ENCODE measurements at places on chromosomes 3 and 15.

DNA sequence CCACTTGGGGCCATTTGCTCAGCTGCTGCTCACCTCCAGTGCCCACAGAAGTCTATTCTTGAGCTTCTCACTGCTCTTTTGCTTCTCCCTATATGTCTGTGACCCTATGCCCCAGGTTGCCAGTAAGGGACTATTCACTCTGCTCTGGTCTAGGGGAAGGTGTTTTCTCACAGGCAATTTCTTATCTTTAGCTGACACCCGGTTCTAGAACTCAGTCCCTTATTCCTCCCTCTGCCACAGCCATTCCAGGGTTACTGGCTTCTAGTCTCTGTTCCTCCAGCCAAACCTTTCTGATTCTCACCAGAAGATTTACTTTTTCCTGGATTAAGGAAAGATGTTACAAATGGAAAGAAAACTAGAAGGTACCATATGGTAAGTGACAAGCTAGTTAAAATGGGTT is 574.0 kb downstream of the NTRK3 start:
- no peak for DNase-seq

DNA sequence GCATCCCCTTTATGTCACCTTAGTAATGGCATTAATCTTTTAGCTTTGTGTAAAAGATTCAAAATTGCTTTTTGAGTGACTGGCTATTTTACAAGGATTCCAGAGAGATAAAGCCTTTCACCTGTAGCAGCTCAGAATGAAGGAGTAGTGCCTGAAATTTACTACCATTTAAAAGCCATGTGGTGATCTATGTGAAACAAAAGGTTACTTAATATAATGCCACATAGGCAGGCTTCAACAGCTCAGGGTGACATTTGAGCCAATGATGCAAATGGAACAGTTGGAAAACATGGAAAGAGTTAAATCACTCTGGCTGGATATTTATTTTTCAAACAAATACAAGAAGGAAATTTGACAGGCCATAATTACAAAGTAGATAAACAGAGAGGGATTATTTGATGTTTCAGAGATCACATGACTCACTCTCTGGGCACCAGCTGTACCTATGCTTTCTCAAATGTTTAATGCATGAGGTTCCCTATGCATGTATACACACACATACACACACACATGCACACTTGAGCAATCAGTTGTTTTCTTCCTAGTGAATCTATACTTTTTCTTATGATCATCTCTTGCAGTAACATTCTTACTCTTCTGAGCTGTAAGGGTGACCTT is 171.5 kb downstream of the ZMAT3 start:
- no peak for DNase-seq

DNA sequence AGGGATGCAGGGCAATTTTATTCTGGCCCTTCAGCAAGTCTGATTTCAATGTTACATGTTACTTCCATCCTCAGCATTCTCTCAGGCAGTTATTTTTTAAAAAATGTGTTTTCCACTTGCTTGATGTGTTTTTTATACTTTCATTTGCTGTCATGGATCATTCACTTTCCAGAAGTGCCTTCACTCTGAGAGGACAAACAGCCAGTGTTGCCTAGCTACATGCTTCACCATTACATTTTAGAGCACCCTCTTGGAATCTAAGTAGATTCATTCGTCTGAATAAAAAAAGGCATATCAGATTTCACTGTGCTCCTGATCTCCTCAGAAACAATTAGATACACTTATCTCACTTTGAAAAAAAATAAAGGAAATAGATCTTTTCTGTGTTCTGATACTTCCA is 93.6 kb upstream of the POU1F1 start:
- no peak for DNase-seq

DNA sequence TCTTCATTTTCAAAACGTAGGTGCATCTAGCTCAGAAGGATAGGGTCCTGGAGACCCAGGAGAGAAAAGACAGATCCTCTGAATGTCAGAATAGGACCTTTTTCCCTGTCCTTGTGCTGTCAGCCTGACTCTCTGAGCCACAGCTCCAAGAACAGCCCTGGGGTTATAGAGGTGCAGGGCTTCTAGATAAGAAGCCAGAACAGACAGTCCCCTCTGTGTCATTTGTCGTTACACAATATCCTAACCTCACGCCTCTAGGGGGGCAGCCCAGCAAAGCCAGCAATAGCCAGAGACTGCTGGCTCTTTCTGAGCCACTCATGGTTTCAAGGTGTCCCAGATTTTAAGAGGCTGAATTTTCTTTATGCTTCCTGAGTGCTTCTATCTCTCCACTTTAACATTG is 153.2 kb upstream of the THBS1 start:
- no peak for DNase-seq

- DNase-seq = no peak
Measured at GRCh38 chr15:96336596-96337364, 6.3 kb downstream of the NR2F2 start.

DNA sequence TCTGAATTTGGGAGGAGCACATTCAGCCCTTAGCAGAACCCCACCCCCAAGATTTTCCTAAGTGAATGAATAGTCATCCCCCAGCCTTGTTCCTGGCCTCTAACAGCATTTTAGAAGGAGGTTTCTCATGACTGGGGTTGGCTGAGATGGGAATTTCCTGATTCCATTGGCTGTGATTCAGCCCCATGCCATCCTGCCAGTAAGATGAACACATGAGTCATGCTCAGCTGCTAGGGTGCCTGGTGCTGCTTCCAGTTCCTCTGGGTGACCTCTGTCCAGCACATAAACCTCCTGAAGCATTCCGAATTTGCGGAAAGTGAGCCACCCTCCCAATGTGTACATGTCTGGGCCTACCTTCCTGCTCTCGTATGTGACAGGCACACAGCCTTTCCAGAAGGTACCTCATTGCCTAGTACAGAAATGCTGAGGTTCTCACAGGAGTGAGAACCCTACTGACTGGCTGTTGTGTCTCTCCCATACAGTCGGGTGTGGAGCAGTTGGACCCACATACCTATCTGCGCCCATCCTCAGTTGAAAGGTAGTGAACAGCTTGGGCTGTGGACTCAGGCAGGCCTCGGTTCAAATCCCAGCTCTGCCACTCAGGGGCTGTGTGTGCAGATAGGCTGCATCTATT is 91.7 kb downstream of the APBA2 start:
- DNase-seq = no peak

DNA sequence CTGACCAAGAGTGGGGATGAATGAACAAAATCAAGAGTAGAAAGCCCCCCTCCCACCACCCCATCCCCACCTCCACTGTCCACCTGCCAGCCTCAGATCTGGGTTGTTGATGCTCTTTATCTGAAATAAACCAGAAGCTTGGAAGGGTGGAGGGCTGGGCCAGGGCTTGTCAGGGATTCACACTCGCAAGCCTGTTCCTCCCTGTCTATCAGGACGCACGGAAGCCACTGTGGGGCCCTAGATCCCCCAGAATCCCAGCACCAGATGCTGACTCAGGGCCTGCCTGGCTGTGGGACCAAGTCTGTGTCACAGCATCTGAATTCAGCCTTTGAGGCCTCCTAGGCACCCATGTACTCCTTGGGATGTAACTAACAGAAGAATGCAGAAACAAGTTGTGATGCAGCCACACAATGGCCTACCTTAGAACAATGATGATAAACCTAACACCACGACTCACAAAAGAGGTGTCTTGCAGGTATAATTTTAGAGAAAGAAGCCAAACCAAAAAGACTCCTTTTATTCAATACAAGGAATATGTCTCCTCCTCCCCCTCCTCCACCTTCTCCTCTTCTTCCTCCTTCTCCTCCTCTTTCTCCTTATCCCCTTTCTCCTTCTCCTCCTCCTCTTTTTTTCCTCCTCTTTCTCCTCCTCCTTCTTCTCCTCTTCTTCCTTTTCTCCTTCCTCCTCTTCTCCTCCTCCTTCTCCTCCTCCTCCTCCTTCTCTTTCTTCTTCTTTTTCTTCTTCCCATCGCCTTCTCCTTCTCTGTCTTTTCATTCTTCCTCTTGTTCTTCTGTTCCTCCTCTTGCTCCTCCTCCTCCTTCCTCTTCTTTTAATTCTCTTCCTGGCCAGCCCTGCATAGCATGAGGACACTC is 234.7 kb downstream of the PLCL2 start:
- DNase-seq = no peak

DNA sequence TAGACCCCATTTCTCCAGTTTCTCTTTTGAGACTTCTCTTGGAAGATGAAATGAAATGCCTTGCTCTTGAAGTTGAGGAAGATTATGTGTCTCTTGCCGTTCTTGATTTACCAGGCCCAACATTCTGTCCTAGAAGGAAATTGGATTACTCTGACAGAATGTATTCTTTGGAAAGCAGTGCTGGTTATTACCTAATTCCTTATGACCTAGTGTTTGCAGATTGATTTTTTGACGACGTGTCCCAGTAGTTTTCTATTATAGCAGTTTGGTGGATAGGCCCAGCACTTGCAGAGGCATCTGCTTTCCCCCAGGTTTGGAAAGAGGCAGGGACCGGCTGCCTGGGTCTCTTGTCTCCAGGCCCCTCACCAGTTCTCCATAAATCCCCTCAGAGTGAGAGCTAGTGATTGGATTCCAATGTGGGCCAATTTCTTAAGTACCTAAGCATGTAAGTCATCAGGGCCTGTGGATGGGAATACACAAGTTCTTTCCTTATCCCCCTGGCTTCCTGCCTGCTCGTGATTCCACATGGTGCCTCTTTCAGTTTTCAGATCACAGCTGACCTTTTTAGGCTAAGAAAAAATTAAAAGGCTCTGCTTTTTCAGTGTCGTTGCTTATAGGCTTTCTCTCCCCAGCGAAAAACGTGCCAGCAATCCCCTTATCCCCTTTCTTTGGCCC is 50.2 kb downstream of the EPHB3 start:
- no peak for DNase-seq

- no peak for DNase-seq
Measured at GRCh38 chr15:73936181-73936580, 9.9 kb downstream of the LOXL1 start.

DNA sequence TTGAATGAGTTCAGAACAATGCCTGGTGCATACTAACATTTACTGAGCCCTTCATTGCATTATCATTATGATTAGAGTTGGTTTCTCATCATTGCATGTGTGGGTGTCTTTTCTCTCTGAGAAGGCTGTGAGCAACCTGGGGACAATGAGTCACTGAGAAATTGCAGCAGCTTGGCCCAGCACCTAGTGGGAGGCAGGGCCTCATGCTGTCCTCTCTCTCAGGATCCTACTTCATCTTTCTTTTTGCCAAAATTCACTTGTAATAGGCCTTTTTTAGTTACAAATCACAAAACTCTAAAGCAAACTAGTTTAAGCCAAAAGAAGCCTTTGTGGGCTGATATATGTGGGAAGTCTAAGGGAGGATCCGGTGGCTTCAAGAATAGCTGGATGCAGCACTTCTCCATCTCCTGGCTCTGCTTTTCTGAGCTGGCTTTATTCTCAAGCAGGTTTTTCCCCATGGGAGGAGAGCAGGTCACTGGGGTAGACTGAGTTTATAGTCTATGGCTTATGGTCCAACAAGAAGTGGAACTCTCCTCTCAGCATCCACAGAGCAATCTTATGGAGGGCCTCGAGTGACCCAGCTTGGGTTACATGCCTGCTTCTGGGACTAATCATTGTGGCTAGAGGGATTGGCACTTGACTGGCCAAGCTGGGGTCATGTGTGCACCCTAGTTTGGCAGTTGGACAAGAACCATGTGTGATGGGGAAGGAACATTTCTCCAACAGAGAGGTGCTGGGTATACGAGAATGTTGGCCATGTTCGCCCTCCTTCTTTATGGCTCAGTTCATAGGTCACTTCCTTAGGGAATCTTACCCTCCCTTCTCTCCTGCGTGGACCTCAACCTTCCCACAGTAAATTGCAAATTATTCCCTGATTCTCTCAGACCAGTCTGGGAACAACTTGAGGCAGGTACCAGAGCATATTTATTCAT is 8.7 kb upstream of the CAMK1 start:
- DNase-seq = no peak

GRCh38 chr15:52789008-52789600 is 1.0 kb downstream of the ONECUT1 start:
- no peak for DNase-seq

GRCh38 chr3:55678546-55679216 is 191.6 kb upstream of the WNT5A start:
- DNase-seq = no peak

GRCh38 chr15:73295630-73296286 is 73.0 kb downstream of the HCN4 start:
- no peak for DNase-seq

DNA sequence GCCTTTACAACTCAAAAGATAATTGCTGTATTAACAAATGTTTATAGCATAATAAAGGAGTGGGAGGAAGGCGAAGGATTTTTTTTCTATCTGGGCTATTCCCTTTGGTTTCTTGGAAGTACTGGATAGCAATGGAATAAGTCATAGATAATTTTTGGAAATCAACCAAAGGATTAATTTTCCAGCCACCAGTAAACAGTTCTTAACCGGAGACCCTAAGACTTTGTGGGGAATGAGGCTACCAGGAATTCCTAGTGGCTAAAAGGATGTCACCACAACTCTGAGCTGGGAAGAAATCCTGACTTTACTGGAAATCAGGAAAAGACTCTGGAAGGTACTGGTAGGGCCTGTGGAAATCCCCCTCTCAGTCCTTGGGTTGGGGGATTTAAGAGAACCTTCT is 138.4 kb upstream of the RARB start:
- DNase-seq = no peak

All from activated CD8-positive, alpha-beta memory T cell treated with anti-CD3 and anti-CD28 coated beads for 1 hour (primary cell).